Placental epithelial cell (primary cell): ENCODE measurements at places on chromosomes 3 and 15. TPM values are rescaled to one million over a fixed set of nuclear protein-coding genes. Genes with fewer than 3 reads are reported as not detected.

DPPA2 gene
- not detected in 2 replicates for total RNA-seq

KBTBD12 gene
- not detected in 2 replicates for total RNA-seq

LRRIQ4 gene
- under 0.01 TPM in 1 of 2 replicates, not detected in the other for total RNA-seq

IQCF5 gene
- not detected in 2 replicates for total RNA-seq

ADAMTS7 gene
- 2.0 and 3.5 TPM in 2 replicates for total RNA-seq

LSMEM2 gene
- total RNA-seq, result not detected in 2 replicates

FAM43A gene
- total RNA-seq, result 0.22 and 0.39 TPM in 2 replicates

TWF2 gene
- 108 and 160 TPM in 2 replicates for total RNA-seq

AGTR1 gene
- 0.79 and 29.2 TPM in 2 replicates for total RNA-seq

RYR3 gene
- total RNA-seq, result 0.98 and 2.4 TPM in 2 replicates

FGF12 gene
- total RNA-seq, result 0.39 TPM in 1 of 2 replicates, not detected in the other

WDR72 gene
- not detected in 2 replicates for total RNA-seq

BTLA gene
- total RNA-seq, result not detected in 2 replicates

LARP6 gene
- total RNA-seq, result 17.9 and 20.8 TPM in 2 replicates

TF gene
- under 0.01 TPM in 1 of 2 replicates, not detected in the other for total RNA-seq

GOLGA6B gene
- not detected in 2 replicates for total RNA-seq

C3orf49 gene
- not detected in 2 replicates for total RNA-seq

DNAJA4 gene
- total RNA-seq, result 22.0 and 22.9 TPM in 2 replicates

DGKG gene
- total RNA-seq, result not detected in 2 replicates

LMAN1L gene
- total RNA-seq, result 0.11 TPM in 1 of 2 replicates, not detected in the other

ISLR gene
- total RNA-seq, result 0.39 TPM in 1 of 2 replicates, not detected in the other

GCSAM gene
- not detected in 2 replicates for total RNA-seq

MASP1 gene
- under 0.01 TPM in 2 replicates for total RNA-seq

GADL1 gene
- total RNA-seq, result not detected in 2 replicates

BHLHE40 gene
- total RNA-seq, result 71.5 and 117 TPM in 2 replicates

GPR149 gene
- not detected in 2 replicates for total RNA-seq

ADCY5 gene
- under 0.01 and 0.87 TPM in 2 replicates for total RNA-seq

ATP2B2 gene
- not detected in 2 replicates for total RNA-seq

SKOR1 gene
- total RNA-seq, result 0.22 and 0.79 TPM in 2 replicates

COLQ gene
- 0.43 and 2.0 TPM in 2 replicates for total RNA-seq

TNFAIP8L3 gene
- total RNA-seq, result not detected in 2 replicates

CCR9 gene
- total RNA-seq, result not detected in 2 replicates

WDR93 gene
- 0.11 and 0.39 TPM in 2 replicates for total RNA-seq
